ENCODE measurements at places on chromosomes 4 and X.

DNA sequence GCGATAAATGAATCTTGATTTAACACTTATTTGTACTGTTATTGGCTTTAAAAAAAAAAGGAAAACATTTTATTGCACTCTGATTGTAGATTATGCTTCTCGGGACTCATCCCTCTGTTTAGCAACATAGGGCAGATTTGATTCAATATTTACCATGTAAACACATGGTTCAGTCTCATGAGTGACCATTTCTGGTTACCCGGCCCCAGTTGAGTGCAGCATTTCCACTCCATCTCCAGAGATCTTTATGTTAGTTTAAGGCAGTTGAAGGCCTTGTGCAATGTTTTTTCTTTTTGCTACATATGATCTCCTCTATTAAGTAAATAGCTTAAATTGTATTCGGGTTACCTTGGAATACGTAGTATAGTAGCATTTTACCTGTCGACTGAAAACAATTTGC lies 143.3 kb upstream of the RPS6KA3 start:
- DNase-seq = no peak

- peak; percentile 15 for DNase-seq
These were observed 944 bp downstream of the SNX25 start for GRCh38 chr4:185210102-185210981.

DNA sequence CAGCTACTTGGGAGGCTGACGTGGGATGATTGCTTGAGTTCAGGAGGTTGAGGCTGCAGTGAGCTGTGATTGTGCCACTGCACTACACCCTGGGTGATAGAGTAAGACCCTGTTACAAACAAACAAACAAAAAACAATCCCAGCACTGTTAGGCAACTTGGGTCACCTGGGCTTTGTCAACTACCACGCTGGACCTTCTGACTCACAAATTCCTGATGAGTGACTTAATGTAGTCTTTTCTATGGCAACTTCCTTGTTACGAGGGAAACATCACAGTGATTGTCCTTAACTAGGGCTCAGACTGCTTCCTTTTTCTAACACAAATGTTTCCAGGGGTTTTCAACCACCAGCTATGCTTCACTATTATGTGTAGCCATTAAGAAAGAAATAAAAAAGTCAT lies 128.8 kb upstream of the GPC4 start:
- no peak for DNase-seq

DNA sequence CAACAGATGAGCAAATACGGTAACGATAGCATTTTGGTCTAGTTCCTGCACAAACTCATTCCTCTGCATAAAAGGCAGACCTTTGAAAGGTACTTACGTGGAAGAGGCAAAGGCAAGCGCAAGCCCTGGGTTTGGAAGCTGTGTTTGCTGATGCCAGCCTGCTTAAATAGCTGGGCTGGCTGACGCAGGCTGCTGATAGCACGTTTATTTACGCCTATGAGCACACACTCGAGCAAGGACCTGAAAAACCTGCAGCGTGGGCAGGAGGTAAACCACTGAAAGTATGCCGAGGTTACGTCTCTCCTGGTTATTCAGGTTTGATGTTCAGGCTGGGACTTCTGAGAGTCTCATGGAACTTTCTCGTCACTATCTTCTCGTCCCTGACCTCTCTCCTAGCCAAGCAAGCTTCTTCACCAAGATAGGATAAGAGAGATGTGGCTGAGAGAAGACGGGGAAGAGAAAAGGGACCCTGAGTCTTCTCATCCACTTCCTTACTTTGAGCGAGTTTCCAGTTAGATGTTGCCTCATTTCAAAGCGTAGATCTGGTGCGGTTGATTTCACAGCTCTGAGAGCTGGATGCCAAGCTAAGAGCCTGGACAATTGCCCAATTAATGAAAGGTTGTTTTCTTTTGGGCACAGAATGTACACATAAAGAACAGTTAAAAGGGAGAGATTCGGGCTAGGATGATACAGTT lies at the start of gene HOPX:
Gene HOPX, minus strand, starts transcription at position 139 of the 695 bp plus-strand sequence. CDS start 23,480 bp downstream, outside the sequence.
- DNase-seq = no peak

- DNase-seq = no peak
These were observed 342.5 kb upstream of the NOCT start for GRCh38 chr4:138673053-138673452.

DNA sequence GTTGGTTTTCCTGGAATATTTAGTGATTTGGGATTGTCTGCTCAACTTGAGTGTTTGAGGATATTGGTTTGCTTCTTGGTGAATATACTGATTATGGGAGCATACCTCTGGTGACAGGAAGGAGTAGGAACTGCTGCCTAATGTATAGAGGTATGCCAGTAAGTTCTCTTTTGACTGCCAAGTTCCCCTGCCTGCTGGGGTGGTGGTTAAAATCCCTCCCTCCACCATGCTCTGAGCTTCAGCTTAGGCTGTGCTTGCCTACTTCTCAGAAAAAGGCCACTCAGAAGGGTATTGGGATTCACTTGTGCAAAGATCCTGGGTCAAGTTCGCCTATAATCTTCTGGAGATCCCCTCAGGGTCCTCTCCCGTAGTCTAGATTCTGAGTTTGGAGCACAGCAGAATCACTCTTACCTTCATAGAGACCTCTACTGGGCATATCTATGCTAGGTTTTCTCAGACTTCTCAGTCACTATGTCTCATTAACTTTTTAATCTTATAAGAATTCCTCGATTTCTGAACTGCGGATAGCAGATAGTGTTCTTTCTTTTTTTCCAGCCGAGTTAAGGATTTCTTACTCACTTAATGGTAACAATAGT lies 44.7 kb upstream of the DCK start:
- no peak for DNase-seq

- no peak for DNase-seq
These were observed 2104.2 kb downstream of the PCDH7 start for GRCh38 chr4:32824336-32824735.

DNA sequence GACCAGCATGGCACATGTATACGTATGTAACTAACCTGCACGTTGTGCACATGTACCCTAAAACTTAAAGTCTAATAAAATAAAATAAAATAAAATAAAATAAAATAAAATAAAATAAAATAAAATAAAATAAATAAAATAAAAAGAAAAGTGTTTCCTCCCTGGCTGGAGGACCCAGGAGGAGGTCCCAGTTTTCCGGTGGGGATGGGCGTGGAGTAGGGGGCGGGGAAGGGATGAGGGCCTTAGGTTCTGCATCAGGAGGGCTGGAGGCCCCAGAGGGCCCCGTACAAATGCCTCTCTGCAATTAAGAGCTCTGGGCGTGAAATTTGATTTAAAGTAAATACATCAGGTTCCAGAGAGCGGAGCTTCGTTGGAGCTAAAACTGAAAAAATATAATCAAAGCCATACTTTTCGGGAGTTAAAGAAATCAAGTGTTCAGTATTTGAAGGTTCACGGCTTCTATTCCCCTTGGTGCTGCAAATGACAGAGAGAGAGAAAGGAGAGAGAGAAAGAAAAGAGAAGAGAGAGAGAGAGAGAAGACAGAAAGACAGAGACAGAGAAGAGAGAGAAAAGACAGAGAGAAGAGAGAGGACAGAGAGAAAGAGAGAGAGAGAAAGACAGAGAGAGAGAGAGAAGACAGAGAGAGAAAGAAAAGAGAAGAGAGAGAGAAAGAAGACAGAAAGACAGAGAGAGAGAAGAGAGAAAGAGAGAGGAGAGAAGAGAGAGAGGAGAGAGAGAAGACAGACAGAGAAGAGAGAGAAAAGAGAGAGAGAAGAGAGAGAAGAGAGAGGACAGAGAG lies 8.7 kb upstream of the SHOX start:
- DNase-seq = no peak

DNA sequence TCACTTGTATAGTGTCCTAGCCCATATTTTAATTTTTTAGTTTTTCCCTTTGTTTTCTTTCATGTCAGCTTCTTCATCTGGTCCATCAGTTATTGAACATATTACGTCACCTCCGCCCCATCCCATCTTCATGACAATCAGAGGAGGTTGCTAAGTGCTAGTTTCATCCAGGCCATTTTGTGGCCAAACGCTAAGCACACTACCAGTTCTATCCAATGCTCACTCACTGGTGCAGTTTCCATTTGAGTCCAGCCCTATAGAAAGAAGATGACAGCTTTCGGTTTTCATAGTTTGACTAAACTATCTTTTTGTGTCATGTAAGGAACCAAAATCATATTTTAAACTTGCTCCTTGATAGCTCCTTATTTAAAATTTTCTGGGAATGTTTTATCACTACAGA lies 304.2 kb downstream of the TENM3 start:
- DNase-seq = no peak

DNA sequence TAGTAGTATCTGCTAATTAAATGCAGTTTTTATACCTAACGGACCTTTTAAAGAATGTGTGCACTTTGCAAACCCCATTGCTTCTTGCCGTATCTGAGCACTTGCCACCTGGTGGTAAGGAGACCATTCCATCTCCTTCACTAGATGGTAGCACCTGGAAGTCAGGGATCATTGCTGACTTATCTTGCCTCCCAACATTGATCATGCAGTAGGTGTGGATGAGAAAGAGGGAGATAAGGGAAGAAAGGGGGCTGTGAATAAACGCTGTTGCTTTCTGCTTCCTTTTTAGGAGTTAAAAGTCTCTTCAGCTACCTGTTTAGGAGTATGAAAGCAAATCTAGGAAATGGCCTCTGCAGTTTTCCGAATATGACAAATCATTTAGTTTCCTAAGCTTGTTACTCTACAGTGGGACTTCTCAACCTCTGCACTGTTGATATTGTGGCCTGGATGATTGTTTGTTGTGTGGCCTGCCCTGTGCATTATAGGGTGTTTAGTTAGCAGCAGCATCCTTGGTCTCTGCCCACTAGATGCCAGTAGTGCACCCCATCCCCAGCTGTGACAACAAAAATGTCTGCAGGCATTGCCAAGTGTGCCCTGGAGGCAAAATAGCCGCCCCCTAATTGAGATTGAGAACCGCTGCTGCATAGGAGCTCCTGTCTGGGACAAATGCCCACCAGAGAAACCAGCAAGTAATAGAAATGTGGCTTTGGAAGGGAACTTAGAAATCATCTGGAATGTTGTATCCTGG lies 38.8 kb downstream of the GAB1 start:
- DNase-seq = no peak

- no peak for DNase-seq
These were observed 70.3 kb downstream of the PPEF2 start for GRCh38 chr4:75831856-75832405.

Measured in activated T-helper 1 cell treated with anti-CD3 and anti-CD28 coated beads, Interleukin-2, amount 50 U/mL, for 16 hours (primary cell).